ENCODE measurements at places on chromosomes 5 and 9.

- no peak for DNase-seq
These were observed 235.3 kb downstream of the GABRB2 start for GRCh38 chr5:161311146-161311708.

DNA sequence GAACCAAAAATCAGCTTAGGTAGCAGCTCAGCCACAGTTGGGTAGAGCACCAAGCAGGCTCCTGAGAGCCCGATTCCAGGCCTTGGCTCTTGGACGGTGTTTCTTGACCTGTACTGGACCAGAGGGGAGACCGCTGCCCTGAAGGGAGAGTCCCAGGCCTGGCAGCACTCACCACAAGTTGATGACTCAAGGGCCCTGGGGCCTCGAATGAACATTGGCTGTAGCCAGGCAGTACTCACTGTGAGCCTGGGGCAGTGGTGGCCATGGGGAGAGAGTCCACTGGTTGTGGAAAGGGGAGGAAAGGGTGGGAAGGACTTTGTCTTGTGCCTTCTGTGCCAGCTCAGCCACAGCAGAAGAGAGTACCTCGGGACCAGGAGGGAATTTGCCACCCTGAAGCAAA is 166.1 kb downstream of the EDIL3 start:
- DNase-seq: no peak

GRCh38 chr5:167317884-167318283 is 973.6 kb upstream of the WWC1 start:
- DNase-seq: no peak

DNA sequence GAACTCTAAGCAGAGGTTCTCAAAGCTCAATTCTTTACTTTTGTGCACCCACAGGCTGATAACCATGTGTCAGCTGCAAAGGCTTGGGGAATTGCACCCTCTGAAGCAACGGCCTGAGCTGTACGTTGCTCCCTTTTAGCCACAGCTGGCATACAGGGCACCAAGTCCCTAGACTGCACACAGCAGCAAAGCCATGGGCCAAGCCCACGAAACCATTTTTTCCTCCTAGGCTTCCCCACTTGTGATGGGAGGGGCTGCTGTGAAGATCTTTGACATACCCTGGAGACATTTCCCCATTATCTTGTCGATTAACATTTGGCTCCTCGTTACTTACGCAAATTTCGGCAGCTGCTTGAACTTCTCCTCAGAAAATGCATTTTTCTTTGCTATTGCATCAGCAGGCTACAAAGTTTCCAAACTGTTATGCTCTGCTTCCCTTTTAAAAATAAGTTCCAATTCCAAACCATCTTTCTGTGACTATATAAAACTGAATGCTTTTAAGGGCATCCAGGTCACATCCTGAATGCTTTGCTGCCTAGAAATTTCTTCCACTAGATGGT is 23.0 kb downstream of the KIAA0825 start:
- DNase-seq: no peak

- no peak for DNase-seq
These were observed 50.2 kb upstream of the BARX1 start for GRCh38 chr9:94005272-94005901.

DNA sequence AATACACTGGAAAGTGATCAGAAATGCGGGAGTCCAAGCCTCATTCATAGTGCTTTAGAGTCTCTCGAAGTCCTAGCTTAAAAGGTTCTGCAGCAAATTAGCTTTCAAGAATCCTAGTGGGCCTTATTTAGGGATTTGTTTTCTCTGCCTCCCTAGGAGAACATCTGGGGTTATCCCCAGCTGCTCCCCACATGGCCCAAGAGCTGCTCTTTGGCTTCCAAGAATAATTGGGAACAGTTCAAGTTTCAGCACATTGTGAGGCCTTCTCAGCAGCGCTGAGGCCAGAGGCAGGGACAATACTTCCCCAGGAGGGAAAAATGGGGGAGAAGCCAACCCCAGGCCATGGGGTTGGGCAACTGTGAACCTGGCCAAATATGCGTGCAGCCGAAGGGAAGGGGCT is 108.7 kb downstream of the LIFR start:
- DNase-seq: no peak

DNA sequence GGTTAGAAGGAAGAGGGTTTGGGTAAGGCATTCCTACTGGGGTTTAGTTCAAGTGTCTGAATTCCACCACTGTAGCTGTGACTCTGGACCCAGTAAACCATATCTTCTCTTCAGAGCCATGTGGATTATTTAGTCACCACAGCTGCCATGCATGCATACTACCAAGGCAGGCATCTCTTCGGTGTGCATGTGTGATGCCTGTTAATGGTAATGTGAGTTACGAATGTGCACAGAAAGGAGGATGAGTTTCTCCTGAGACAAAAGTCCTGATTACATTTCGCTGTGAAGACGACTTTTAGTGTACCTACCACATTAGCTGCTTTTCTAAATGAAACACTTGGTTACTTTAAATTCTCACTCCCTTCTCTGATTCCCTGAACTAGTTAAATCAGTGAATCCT is 9.3 kb downstream of the PBX3 start:
- DNase-seq: no peak

DNA sequence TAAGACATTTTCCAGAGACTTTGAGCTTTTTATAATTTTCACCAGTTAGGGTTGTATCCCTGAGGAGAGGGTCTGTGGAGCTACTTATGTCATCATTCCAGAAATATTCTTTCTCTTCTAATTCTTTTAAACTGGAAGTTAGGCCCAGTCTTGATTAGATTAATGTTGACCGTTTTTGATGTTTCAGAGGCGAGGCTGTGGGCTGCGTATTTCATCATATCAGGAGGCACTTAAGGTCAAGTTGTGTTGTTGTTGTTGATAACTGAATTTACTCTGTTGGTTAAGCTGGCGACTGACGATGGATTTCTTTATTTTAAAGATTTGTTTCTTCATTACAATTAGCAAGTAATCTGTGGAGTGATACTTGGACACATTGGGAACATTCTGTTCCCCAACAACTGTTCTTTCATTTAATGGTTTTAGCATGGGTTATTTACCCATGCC is 20.1 kb downstream of the IPO11 start:
- DNase-seq: no peak

- DNase-seq: no peak
These were observed 31.7 kb downstream of the GSN start for GRCh38 chr9:121299467-121300282.

DNA sequence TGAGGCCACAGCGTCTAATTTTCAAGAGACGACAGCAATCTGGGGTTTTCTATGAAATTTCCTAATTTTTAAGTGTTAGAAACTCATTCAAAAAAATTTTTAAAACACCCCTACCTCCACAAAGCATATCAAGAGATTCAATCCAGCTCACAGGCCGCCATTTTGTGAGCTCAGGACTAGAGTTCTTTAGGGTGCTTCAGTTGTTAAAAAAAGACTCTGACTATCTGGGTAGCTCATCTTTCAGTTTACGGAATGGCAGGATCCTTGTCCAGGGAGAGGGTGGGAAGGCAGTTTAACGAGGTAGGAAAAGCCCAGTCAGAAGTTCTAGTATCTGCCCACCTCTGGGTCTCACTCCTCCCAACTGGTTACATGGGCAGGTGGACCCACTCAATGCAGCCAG is 43.1 kb downstream of the CAMK2A start:
- DNase-seq: no peak

GRCh38 chr5:42940853-42941252 is 99.3 kb downstream of the ANXA2R start:
- no peak for DNase-seq

DNA sequence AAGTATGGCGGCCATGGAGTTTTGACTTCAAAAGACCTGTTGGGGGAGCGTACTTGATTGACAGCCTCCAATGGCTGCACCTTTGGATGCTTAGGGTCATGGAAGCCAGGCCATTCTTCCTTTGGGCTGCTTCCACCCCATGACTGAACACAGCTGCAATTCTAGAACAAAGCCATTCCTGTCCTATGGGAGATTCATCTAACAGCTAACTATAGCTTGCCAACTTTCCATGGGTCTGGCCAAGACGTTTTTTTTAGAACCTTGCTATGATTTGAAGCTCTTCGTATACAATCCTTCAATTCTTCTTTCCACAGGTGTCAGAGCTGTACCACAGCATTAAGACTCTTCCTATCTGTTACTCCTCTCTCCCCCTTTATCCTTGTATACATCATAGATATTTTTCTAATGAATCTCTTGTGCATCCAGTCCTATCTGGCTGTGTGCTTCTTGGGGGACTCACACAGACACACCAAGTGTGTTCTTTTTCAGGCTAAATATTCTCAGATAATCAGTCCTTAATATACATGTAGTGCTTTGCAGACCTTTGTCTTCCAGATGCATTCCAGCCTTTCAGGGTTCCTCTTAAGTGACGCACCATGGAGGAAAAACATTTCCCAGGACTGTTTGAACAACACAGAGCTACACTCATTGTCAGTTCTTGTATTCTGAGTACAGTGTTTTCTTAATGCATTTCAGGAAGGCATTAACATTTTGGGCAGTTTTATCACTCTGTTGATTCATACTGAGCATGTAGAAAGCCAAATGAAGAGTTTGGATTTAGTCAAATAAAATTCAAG is 198.9 kb downstream of the TAF11L14 start:
- DNase-seq: no peak

DNA sequence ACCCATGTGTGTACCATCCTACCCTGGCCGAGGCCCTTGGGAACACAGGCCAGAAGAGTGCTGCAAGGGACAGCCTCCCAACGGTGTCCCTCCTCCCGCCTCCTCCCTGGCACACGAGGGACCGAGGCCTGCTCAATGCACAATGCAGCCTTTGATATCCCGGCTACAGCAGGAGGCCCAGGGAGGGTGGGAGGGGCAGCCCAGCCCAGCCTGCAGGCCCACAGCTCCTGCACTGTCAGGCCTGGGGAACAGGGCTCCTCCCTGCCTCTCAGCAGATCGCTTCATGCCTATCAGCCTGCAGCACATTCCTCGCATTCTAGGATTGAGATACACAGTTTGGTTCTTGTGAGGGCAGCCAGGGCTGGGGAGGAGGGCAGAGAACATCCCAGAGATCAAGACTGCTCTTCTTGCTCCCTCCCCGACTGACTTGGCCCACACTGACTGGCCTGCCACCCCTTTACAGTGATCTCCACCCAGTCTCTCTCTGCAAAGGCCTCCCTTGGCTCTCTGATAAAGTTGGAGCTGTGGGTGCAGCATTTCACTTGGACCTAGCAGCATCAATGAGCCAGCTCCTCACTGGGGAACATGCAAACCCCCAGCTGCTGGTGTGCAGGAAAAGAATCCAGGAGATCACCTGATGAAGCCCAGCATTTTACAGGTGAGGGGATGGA is at the start of gene SH3TC2:
Gene SH3TC2 (minus strand): TSS at position 46 of the 671 bp plus-strand sequence. CDS start 40 bp downstream, at position 6.
- DNase-seq: peak; percentile 28

- DNase-seq: no peak
These were observed 3.5 kb downstream of the RFESD start for GRCh38 chr5:95649842-95650620.

- DNase-seq: no peak
These were observed 36.0 kb upstream of the FBN2 start for GRCh38 chr5:128574041-128574440.

- no peak for DNase-seq
These were observed 3.5 kb upstream of the PCDH12 start for GRCh38 chr5:141961466-141961865.

GRCh38 chr9:137777761-137778160 is 99.8 kb upstream of the CACNA1B start:
- no peak for DNase-seq

- DNase-seq: no peak
These were observed 30.1 kb upstream of the SIL1 start for GRCh38 chr5:139228201-139228803.

GRCh38 chr9:17520268-17521064 is 58.4 kb upstream of the SH3GL2 start:
- DNase-seq: no peak

GRCh38 chr5:2465383-2465782 is 286.1 kb downstream of the IRX2 start:
- no peak for DNase-seq

DNA sequence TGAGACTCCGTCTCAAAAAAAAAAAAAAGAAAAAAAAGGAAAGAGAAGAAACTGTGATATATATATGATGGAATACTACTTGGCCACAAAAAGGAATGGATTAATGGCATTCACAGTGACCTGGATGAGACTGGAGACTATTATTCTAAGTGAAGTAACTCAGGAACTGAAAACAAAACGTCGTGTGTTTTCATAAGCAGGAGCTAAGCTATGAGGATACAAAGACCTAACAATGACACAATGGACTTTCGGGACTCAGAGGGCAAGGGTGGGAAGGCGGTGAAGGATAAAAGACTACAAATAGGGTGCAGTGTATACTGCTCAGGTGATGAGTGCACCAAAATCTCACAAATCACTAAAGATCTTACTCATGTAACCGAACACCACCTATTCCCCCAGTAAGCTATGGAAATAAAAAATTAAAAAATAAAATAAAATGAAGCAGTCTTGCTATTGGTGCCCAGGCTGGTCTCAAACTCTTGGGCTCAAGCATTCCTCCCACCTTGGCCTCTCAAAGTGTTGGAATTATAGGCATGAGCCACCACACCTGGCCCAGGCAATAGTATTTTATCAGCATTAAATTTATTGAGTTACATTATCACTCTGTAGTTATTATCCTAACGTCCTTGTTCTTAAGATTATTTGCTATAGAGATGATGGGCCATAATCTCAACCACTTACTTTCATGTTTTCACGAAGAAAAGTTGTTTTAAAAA is 71.5 kb upstream of the GPBP1 start:
- DNase-seq: no peak

DNA sequence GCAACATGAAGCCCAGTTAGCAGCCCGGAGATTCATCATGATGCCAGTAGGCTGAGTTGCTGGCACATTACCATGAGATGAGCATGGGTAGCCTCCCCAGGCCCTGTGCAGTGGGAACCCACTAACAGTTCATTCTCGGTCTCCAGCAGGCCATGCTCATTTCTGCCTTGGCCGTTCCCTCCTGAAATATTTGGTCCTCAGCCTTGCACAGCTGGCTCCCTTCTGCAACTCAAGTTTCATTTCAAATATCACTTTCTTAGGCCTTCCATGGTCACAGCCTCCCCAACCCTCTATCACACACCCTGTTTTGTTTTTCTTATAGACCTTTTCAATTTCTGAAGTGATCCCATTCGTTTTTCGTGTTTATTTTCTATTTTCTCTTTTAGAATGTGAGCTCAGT is 125.4 kb upstream of the VLDLR start:
- DNase-seq: no peak

DNA sequence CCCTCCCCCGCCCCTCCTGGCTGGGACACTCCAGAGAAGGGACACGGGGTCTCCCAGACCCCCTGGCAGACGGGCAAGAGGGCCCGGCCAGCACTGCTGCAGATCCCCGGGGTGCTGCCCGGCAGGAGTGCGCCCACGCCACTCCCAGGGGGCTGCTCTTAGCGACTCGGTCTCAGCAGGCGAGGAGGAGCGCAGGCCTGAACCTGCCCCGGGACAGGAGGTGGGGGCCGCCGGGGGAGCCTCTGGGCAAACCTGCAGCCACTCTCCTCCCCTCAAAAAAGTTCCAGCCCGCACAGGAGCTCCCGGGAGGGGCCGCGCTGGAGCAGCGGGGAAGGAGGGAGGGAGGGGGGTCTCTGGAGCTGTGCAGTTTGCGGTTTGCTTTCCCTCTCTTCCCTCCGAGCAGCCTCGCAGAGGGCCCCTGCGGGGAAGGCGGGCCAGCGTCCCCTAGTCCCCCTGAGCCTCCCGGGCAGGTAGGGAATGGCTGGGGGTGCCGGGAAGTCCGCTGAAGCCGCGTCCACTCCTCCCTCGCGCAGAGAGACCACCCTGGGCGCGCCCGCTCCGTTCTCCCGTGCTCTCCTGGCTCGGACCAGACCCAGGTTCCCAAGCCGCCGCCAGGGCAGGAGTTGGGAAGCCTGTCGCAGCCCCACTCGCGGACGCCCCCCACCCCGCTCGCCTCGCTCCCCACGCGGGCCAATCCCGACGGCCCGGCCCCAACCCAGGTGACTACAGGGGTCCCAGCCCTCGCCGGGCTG is 44.2 kb downstream of the NACC2 start:
- no peak for DNase-seq

- DNase-seq: no peak
These were observed 595.7 kb downstream of the ACTL7B start for GRCh38 chr9:108259917-108260675.

Data from mesothelial cell of epicardium (in vitro differentiated cells).